ENCODE measurements at places on chromosomes 4 and X.

GRCh38 chr4:129641179-129641578 lies 545.2 kb downstream of the C4orf33 start:
- peak; percentile 6 for DNase-seq

DNA sequence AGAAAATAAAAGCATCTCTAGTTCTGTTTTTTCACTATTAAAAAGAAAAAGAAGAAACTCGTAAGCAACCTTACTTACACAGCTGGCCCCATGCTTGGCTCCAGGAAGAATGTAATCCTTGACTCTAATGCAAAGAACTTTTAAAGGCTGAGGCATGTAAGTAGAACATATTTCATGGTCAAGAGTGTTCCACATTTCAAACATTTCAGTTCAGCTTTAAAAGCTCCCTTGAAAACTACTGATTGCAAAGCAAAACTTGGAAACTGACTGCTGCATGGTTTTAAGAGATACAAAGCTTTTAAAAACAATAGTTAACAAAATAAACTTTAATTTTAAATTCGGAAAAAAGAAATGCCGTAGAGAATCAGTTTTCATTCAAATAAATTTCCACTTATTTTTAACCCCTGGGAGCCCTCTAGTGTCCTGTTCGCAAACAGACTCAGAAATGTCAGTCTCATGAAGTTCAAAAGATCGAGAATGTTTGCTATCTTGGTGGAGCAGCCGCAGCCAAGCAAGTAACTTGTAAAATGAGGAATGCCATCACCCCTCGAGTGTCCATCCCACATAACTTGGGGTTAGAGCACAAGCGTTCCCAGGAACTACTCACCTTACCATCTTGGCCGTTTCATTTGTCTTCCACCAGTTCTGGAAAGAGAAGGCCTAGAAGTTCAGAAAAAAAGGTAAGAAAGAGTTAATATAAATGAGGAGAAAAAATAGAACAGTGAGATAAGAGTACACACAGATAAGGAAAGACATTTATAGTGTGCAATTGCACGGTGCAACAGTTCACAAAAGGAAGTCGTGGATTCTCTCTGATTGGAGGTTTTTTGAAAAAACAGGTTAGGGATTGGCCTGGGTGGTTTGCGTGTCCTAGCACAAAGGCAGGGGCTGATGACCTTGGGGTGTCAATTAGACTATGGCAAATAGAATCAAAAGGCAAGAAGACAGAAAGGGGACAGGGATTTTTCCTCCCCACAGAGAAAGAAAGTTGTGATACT lies at the start of gene GASK1B:
TSS of gene GASK1B (minus strand) at position 765 of the 998 bp plus-strand sequence. CDS start 1,650 bp downstream, outside the sequence.
- peak; percentile 36 for DNase-seq

GRCh38 chrX:29643181-29643580 lies 572.2 kb upstream of the MAGEB2 start:
- no peak for DNase-seq

DNA sequence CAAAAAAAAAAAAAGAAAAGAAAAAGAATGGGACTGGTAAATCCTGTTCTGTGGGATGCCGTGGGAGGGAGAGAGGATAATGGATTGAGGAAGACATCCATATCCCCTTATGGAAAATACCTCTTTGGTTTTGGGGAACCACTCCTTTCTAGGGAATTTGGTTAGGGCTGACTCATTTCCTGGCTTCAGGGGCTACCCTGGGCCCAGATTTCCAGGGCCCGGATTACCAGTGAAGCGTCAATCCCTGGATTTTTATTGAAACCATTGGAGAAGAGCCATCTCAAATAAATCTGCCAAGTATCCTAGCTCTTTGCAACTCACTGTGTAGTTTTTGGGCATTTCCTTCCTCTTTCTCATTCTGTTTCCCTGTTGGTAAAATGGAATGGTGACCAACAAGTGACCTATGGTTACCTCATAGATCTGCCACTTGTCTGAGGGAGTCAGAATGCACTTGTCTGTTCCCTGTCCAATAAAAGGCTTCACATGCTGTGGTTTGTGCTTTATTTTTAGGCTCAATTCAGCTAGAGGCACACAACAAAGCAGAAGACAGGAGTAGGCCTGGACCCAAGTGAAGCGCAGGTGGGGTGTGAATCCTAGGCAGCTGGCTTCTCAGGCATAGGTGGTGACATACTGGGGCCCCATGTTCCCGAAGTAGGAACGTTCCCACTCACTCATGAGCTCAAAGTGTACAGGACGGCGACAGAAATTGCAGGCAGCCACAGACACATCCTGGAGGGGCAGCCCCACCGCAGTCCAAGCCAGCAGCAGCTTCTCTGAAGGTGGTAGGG lies 8.6 kb downstream of the APEX2 start:
- DNase-seq, result peak; percentile 60

DNA sequence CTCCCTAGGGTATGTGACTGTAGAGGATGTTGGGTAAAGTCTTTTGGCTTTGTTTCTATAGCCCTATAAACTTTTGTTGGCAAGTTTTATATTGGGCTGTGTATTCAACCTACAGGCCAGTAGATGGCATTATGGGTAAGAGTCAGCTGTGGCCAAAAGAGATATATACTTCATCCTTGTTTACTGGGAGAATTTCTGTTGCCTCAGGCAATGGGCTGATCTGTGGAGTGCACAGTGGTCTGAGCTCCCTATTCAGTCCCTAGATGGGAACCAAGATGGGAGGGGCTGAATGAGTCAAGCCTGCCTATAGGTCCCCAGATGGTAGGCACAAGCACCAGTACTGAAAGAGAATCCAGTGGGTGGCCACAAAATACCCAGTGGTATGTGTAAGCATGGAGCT lies 580.6 kb downstream of the EPHA5 start:
- peak; percentile 6 for DNase-seq

DNA sequence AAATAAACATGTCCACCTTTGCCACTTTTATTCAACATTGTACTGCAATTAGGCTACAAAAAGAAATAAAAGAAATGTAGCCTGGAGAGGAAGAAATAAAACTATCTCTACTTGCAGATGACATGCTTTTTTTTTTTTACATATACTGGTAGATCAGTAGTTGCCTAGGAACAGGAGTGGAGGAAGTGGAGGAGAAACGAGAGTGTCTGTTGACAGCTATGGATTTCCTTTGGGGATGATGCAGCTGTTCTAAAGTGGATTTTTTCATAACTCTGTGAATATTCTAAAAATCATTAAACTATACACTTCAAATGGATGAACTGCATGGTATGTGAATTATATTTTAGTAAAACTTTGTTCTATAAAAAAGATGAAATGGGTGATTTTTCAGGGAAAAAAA lies 116.4 kb downstream of the ANAPC4 start:
- no peak for DNase-seq

GRCh38 chr4:107845681-107846080 lies 20.9 kb downstream of the SGMS2 start:
- peak; percentile 16 for DNase-seq

- DNase-seq, result no peak
These were observed 1753.7 kb upstream of the AGA start for GRCh38 chr4:179195887-179196286.

- DNase-seq, result no peak
These were observed 63.7 kb downstream of the SPCS3 start for GRCh38 chr4:176383273-176384077.

GRCh38 chrX:48854898-48855297 lies 19.5 kb upstream of the PCSK1N start:
- peak; percentile 33 for DNase-seq

GRCh38 chr4:188154668-188155405 lies 15.6 kb downstream of the TRIML1 start:
- peak; percentile 62 for DNase-seq
